ENCODE measurements at places on chromosomes 7 and 10. TPM values are rescaled to one million over a fixed set of nuclear protein-coding genes. Genes with fewer than 3 reads are reported as not detected.

DNA sequence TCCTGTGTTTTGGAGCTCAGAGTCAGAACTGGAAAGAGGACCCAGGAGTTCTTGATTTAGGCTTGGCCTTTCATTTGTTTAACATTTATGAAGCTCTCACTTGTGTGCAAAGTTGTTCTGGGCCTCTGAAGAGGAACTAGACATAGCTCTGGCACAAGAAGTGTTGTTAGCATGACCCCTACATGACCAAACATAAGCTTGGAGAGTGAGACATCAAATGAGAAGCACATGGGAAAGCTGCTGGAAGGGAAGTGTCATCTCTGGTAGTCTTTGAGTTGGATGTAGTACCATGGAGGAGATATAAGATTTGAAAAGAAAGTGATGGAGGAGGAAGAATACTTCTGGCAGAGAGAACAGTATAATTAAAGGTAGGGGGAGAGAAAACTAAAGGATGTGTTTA, 370.1 kb downstream of the ADRA2A start:
- no peaks in the 10 kb centered on the region for H3K4me1 ChIP-seq
- no peak overlapping the region for H3K27ac ChIP-seq

- no peak for DNase-seq
- no peaks in the 10 kb centered on the region for H3K36me3 ChIP-seq
- no peak overlapping the region for H3K4me3 ChIP-seq
- H3K4me1 ChIP-seq: no peaks in the 10 kb centered on the region
Measured at GRCh38 chr7:11272352-11272751, 298.7 kb downstream of the PHF14 start.

GRCh38 chr7:116446212-116446855, 53.2 kb upstream of the CAV2 start:
- no peak overlapping the region for H3K27ac ChIP-seq
- H3K4me3 ChIP-seq: no peak overlapping the region
- no peaks in the 10 kb centered on the region for H3K27me3 ChIP-seq

DNA sequence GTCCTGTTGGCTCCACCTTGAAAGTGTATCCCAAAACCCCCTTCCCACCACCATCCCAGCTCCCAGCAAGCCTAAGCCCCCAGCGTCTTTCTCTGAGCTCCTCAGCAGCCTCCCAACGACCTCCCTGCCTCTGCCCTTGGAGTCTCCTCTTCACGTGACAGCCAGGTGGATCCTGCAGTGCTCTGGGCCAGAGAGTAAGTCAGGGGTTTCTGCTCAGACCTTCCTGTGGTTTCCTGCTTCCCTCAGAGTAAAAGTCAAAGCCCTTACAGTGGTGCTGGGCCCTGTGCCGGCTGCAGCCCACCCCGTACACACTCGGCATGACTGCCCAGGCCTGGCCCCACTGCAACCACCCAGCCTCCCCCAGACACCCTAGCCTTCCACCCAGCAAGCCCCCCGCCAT, 51.9 kb downstream of the OAT start:
- DNase-seq: no peak
- H3K27ac ChIP-seq: no peak overlapping the region
- no peak overlapping the region for H3K4me3 ChIP-seq

- no peak for DNase-seq
- no peaks in the 10 kb centered on the region for H3K27me3 ChIP-seq
- H3K4me1 ChIP-seq: no peaks in the 10 kb centered on the region
- peaks cover 2% of the 10 kb centered on the region for H3K36me3 ChIP-seq
- no peak overlapping the region for H3K4me3 ChIP-seq
Measured at GRCh38 chr10:344582-345200, 209.4 kb downstream of the ZMYND11 start.

DNA sequence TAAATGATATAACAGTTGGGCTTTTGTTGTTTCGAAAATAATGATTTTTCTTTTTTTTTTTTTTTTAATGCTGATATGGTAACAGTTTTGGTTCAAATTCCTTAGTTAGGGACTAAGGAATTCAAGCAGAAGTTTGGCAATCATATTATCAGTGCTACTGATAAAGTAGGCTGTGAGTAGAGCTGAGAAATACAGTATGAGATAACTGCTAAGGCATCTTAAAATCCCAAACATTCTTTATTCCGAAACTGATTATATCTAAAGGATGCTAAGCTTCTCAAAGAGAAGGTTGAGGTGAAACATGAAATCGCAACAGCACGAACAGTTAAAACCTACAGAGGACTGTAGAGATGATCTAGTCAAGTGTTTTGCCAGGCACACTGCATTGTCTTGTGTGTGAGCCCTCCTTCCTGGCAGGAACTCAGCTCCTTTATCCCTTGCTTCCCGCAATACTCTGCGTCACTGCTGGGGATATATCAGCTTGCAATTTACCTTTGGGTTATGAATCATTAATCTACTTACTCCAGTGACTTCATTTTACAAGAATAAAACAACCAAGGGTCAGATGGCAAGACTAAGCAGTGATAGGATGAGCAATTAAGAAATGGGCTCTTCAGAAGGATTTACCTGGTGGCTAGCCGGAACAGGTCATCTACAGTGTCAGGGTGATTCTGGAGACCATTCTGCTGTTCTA, 36.7 kb downstream of the IRF5 start:
- no peaks in the 10 kb centered on the region for H3K27me3 ChIP-seq
- peaks cover 29% of the 10 kb centered on the region for H3K36me3 ChIP-seq
- H3K4me3 ChIP-seq: no peak overlapping the region
- no peaks in the 10 kb centered on the region for H3K4me1 ChIP-seq
- DNase-seq: no peak

- H3K27me3 ChIP-seq: no peaks in the 10 kb centered on the region
- peak overlapping the region; percentile 76 for H3K27ac ChIP-seq
- H3K4me3 ChIP-seq: peak overlapping the region; percentile 3
- peaks cover 15% of the 10 kb centered on the region for H3K4me1 ChIP-seq
- H3K36me3 ChIP-seq: no peaks in the 10 kb centered on the region
Measured at GRCh38 chr7:117132321-117133120, 179.2 kb downstream of the ST7 start.

DNA sequence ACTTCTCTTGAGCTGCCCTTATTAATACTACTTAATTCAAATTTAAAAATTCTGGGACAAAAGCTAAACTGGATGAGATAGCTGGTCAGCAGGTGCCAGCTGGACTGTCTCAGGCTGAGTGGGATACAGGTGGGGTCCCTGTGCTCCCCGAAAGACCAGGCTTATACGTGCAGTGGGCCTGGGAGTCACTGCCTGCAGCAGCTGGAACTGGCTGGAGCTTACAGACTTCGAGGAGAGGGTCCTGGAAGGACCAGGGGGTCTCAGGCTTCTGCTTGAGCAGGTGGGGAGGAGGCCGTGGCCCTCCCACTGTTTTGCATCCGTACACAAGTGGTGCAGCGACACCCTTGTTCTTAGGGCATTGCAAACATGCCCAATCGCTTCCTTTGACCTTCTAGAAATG, 203.7 kb downstream of the GLRX3 start:
- no peak overlapping the region for H3K4me3 ChIP-seq
- DNase-seq: no peak
- no peak overlapping the region for H3K27ac ChIP-seq
- no peaks in the 10 kb centered on the region for H3K27me3 ChIP-seq
- no peaks in the 10 kb centered on the region for H3K36me3 ChIP-seq

DNA sequence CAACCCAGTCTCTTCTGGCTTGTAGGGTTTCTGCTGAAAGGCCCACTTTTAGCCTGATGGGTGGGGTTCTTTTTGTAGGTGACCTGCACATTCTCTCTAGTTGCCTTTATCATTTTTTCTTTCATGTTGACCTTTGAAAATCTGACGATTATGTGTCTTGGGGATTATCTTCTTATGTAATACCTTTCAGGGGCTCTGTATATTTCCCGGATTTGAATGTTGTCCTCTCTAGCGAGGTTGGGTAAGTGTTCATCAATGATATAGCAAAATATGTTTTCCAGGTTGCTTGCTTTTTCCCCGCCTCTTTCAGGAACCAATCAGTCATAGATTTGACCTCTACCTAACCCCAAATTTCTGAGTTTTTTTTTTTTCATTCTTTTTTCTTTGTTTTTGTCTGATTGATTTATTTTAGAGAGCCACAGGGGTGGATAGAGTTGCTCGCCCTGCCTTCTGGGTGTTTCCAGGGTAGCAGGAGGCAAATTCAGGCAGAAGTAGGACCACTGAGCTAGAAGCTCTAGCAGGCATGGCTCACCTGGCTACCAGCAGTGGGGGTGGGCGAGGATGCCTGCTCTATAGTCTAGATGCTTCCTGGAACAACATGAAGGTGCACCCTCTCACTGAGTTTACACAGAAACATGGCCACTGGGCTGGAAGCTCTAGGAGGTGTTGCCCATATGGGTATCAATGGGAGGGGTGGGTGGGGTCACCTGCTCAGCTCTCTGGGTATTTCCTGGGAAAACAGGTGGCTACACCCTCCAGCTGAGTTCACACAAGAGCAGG, 94.9 kb downstream of the CCDC7 start:
- no peaks in the 10 kb centered on the region for H3K27me3 ChIP-seq
- no peak overlapping the region for H3K27ac ChIP-seq
- DNase-seq: no peak

GRCh38 chr10:69469976-69470375, 18.7 kb downstream of the TSPAN15 start:
- H3K27me3 ChIP-seq: peaks cover 6% of the 10 kb centered on the region
- DNase-seq: no peak
- H3K4me1 ChIP-seq: peaks cover 4% of the 10 kb centered on the region
- H3K36me3 ChIP-seq: no peaks in the 10 kb centered on the region
- no peak overlapping the region for H3K4me3 ChIP-seq

- peak overlapping the region; percentile 69 for H3K27ac ChIP-seq
- H3K4me3 ChIP-seq: no peak overlapping the region
- DNase-seq: peak; percentile 40
- H3K36me3 ChIP-seq: no peaks in the 10 kb centered on the region
- peaks cover 22% of the 10 kb centered on the region for H3K4me1 ChIP-seq
Measured at GRCh38 chr10:1364151-1364910, 308.1 kb downstream of the WDR37 start.

GRCh38 chr7:90201500-90202195, 9.9 kb upstream of the STEAP2 start:
- no peaks in the 10 kb centered on the region for H3K27me3 ChIP-seq
- DNase-seq: no peak
- H3K4me1 ChIP-seq: no peaks in the 10 kb centered on the region
- no peak overlapping the region for H3K4me3 ChIP-seq

- peaks cover 11% of the 10 kb centered on the region for H3K36me3 ChIP-seq
- H3K27ac ChIP-seq: no peak overlapping the region
- H3K27me3 ChIP-seq: no peaks in the 10 kb centered on the region
- no peaks in the 10 kb centered on the region for H3K4me1 ChIP-seq
- no peak overlapping the region for H3K4me3 ChIP-seq
Measured at GRCh38 chr7:771234-772004, 44.3 kb upstream of the PRKAR1B start.

- no peak for DNase-seq
- H3K36me3 ChIP-seq: peaks cover 13% of the 10 kb centered on the region
- no peaks in the 10 kb centered on the region for H3K4me1 ChIP-seq
- no peak overlapping the region for H3K27ac ChIP-seq
Measured at GRCh38 chr10:125054669-125055268, 105.6 kb downstream of the CTBP2 start.

GRCh38 chr7:47571331-47572093, 10.4 kb downstream of the TNS3 start:
- H3K27ac ChIP-seq: no peak overlapping the region
- DNase-seq: peak; percentile 50
- no peaks in the 10 kb centered on the region for H3K27me3 ChIP-seq
- no peaks in the 10 kb centered on the region for H3K36me3 ChIP-seq

DNA sequence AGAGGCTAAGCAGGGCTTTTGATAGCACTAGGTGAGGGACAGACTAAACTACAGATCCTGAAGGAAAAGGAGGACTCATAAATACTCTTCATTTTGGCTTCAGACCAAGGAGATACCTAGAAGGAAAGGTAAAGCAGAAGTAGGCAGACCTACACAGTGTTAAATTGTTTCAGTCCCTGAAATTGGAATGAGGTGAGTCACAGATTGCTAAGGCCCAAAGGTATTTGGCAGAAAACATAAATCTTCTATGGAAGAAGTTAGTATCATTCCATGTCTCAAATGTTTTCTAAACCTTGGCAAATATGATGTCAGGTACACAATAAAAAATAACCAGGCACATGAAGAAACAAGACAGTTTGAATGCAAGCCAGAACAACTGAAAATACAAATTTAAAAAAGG, 30.0 kb downstream of the MTERF1 start:
- DNase-seq: peak; percentile 60
- no peak overlapping the region for H3K27ac ChIP-seq
- H3K4me3 ChIP-seq: no peak overlapping the region
- H3K4me1 ChIP-seq: peaks cover 42% of the 10 kb centered on the region
- no peaks in the 10 kb centered on the region for H3K36me3 ChIP-seq

- no peak overlapping the region for H3K4me3 ChIP-seq
- no peak for DNase-seq
- H3K36me3 ChIP-seq: no peaks in the 10 kb centered on the region
- H3K4me1 ChIP-seq: peaks cover 3% of the 10 kb centered on the region
- no peaks in the 10 kb centered on the region for H3K27me3 ChIP-seq
- no peak overlapping the region for H3K27ac ChIP-seq
Measured at GRCh38 chr10:34247560-34247959, 567.5 kb downstream of the PARD3 start.

DNA sequence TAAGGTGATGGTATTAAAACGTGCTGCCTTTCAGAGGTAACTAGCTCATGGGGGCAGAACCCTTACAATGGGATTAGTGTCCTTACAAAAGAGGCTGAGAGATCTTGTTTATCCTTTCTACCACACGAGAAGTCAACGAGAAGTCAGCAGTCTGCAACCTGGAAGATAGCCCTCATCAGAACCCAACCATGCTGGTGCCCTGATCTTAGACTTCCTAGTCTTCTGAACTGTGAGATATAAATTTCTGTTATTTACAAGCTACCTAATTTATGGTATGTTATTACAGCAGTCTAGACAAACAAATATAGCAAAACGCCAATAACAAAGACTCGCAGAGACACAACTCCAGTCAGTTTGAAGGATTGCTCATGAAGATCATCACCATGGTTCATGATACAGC, 157.5 kb upstream of the TMEM106B start:
- H3K27me3 ChIP-seq: no peaks in the 10 kb centered on the region
- no peak overlapping the region for H3K27ac ChIP-seq
- no peak for DNase-seq
- H3K4me3 ChIP-seq: no peak overlapping the region
- no peaks in the 10 kb centered on the region for H3K36me3 ChIP-seq

The PTPN20 gene
- polyA plus RNA-seq: 4.8 TPM

The PLEKHS1 gene
- polyA plus RNA-seq: not detected

The SUN1 gene
- polyA plus RNA-seq: 176 TPM

The IL15RA gene
- polyA plus RNA-seq: 3.8 TPM
